ENCODE measurements at places on chromosomes 3 and 15.

DNA sequence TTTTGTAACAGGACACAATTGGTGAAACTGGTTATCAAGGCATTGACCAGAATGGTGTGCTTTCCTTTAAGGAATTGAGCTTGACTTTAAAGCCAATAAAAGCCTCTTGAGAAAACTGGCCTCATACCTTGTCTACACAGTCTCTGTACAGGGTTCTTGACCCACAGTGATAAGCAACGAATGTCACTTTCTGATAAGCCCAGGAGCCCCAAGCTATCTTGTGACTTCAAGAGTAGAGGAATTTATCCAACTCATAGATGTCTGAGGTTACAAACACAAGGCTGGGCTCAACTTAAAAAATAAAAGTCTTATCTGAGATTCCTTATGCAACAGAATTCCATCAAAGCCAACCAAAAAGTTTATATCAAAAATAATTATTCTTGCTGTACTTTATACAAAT, 212.1 kb downstream of the GBE1 start:
- no peak for DNase-seq

DNA sequence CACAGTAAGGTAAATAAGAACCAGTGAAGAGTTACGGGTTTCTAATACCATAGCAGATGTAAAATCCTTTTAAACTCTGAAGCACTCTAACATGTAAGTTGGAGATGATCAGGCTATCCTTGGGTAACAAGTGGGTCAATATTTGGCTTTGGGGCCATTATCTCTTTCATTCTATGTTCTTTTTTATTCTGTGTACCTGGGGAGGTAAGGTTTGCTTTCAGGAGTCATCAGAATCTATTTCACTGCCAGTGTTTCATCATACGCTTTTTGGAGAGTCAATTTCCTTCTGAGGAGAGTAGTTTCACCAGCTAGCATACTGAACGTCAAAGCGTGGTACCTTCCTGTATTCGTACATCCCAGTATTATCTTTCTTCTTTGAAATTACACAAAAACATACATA, 166.5 kb downstream of the GMNC start:
- DNase-seq: no peak

DNA sequence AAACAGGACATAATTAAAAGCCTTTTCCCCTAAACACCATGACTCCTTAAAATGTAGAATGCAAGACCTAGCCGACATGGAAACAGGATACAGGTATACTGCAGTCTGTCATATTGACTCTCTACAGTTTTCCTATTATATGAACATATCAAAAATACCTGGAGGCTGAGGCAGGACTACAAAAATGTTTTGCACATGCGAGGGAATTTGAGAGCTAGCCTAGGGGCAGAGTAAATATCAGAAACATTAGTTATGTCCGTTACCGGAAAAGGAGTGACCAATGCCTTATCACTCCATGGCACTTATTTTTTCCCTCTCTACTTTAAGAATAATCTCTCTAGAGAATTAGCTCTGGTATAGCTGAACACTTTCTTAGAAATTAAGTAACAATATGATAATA, 732.3 kb downstream of the TUSC7 start:
- no peak for DNase-seq

- no peak for DNase-seq
Measured at GRCh38 chr3:192303235-192303634, 424.1 kb downstream of the FGF12 start.

- DNase-seq: no peak
Measured at GRCh38 chr15:81113861-81114291, 20.2 kb upstream of the CFAP161 start.

- DNase-seq: no peak
Measured at GRCh38 chr3:124935794-124936542, 1.4 kb upstream of the MUC13 start.
